ENCODE measurements at places on chromosomes 3 and 15.

DNA sequence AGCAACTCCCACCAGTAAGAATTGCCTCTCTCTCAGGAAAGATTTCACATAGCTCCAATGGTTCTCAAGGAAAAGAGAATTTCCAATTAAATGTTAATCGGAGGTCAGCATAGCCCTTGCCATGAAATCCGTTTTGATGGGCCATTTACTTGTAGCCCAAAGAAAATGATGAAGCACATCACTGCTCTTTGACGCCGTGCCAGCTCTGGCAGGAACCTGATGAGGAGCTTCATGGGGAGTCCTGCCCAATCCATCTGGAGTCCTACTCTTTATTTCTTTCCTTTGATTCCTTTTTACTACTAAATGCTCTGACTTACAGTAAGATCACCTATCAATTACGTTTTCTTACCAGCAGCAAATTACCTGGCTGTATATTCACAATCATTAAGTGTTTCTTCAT, 84.7 kb downstream of the FGF12 start:
- no peaks in the 10 kb centered on the region for H3K4me1 ChIP-seq
- no peak overlapping the region for H3K4me3 ChIP-seq
- DNase-seq: no peak
- no peaks in the 10 kb centered on the region for H3K36me3 ChIP-seq
- no peaks in the 10 kb centered on the region for H3K27me3 ChIP-seq

GRCh38 chr3:51941463-51941797, 274 bp downstream of the RRP9 start:
- H3K27ac ChIP-seq: peak overlapping the region; percentile 54
- H3K4me3 ChIP-seq: peak overlapping the region; percentile 84
- H3K36me3 ChIP-seq: peaks cover 30% of the 10 kb centered on the region

- no peak overlapping the region for H3K4me3 ChIP-seq
- H3K4me1 ChIP-seq: no peaks in the 10 kb centered on the region
- DNase-seq: no peak
- no peak overlapping the region for H3K27ac ChIP-seq
- no peaks in the 10 kb centered on the region for H3K36me3 ChIP-seq
Observed at GRCh38 chr3:6099458-6100075, 761.3 kb upstream of the GRM7 start.

- DNase-seq: no peak
- H3K36me3 ChIP-seq: no peaks in the 10 kb centered on the region
- H3K4me1 ChIP-seq: no peaks in the 10 kb centered on the region
- no peaks in the 10 kb centered on the region for H3K27me3 ChIP-seq
Observed at GRCh38 chr3:72341920-72342319, 506.3 kb downstream of the SHQ1 start.

DNA sequence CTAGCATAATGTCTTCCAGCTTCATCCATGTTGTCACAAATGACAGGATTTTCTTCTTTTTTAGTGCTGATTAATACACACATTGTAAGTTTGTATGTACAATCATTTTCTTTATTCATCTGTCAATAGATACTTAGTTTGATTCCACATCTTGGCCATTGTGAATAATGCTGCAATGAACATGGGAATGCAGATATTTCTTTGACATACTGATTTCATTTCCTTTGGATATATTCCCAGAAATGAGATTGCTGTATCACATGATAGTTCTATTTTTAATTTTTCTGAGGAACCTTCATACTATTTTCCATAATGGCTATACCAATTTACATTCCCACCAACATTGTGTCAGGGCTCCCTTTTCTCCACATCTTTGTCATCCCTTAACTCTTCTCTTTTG, 117.9 kb downstream of the MEIS2 start:
- no peaks in the 10 kb centered on the region for H3K27me3 ChIP-seq
- no peaks in the 10 kb centered on the region for H3K36me3 ChIP-seq
- no peak for DNase-seq
- no peaks in the 10 kb centered on the region for H3K4me1 ChIP-seq
- H3K27ac ChIP-seq: no peak overlapping the region

GRCh38 chr3:193857996-193858395, 265.0 kb downstream of the OPA1 start:
- peaks cover 11% of the 10 kb centered on the region for H3K27me3 ChIP-seq
- no peak for DNase-seq
- no peaks in the 10 kb centered on the region for H3K4me1 ChIP-seq

GRCh38 chr3:147369661-147370123, 36.7 kb downstream of the ZIC4 start:
- no peaks in the 10 kb centered on the region for H3K4me1 ChIP-seq
- no peaks in the 10 kb centered on the region for H3K36me3 ChIP-seq
- no peaks in the 10 kb centered on the region for H3K27me3 ChIP-seq
- no peak overlapping the region for H3K4me3 ChIP-seq
- no peak for DNase-seq

DNA sequence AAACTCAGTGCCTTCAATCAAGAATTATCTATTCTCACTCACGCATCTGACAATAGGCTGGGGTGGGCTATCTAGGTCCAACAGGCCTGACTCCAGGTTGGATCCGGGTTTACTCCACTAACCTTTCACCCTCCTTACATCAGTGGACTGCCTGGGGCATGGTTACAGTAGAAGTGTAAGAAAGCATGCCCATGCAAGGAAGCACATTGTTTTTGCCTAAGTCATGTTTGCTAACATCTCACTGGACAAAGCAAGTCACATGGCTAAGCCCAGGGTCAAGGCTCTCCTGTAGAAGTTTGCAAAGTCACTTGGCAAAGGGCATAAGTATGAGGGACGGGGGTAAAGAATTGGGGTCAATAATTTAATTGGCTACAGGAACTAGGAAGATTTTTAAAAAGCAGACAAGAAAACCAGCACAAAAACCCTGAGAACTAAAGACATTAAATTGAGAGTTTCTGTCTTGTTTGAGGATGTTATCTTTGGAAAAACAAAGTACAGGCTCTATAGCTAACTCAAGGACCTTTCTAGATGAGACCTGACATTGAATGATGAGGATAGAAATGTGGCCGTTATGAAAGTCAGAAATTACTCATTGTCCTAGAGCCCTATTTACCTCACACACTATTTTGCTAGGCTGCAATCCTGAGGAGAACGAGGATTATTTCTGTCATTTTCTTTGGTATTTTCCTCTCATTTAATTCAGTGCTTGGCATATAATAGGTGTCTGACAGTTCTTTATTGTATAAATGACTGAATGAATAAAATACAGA, 214.2 kb downstream of the IL20RB start:
- H3K4me3 ChIP-seq: no peak overlapping the region
- peaks cover 4% of the 10 kb centered on the region for H3K27me3 ChIP-seq
- H3K36me3 ChIP-seq: no peaks in the 10 kb centered on the region
- no peak for DNase-seq
- no peak overlapping the region for H3K27ac ChIP-seq

DNA sequence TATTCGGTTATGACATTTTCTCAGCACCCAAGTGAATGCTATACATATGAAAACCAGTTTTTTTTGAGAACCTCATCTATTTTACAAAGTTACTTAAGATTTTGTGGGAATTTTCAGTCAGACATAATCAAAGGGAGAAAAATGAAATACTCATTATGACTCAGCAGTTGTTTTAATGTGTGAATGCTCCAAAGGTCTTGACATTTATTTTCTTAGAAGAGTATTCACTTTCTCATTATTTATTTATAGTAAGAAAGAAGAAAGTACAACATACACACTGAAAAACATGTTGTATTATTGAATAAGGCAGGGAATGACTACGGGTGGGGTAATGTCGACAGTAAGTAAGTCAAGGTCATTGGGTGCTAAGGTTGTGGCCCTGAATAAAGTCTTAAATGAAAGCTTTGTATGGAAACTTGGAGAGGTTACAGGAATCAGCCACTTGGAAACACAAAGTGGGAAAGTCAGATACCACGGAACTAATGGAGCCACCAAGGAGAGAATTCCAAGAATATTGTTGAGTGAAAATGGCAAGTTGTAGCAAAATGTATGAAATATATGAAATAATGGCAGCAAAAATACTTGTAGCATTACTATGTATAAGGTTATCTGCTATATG, 844.5 kb downstream of the TBL1XR1 start:
- no peak for DNase-seq
- H3K4me1 ChIP-seq: no peaks in the 10 kb centered on the region
- no peak overlapping the region for H3K27ac ChIP-seq
- H3K27me3 ChIP-seq: no peaks in the 10 kb centered on the region

GRCh38 chr3:157438194-157438730, 1.6 kb downstream of the PTX3 start:
- no peak overlapping the region for H3K4me3 ChIP-seq
- DNase-seq: no peak
- no peaks in the 10 kb centered on the region for H3K27me3 ChIP-seq
- no peak overlapping the region for H3K27ac ChIP-seq
- H3K4me1 ChIP-seq: no peaks in the 10 kb centered on the region

- peaks cover 38% of the 10 kb centered on the region for H3K4me1 ChIP-seq
- H3K4me3 ChIP-seq: no peak overlapping the region
- no peaks in the 10 kb centered on the region for H3K27me3 ChIP-seq
- no peak for DNase-seq
- no peak overlapping the region for H3K27ac ChIP-seq
Observed at GRCh38 chr3:195911946-195912270, 3.6 kb upstream of the TNK2 start.

DNA sequence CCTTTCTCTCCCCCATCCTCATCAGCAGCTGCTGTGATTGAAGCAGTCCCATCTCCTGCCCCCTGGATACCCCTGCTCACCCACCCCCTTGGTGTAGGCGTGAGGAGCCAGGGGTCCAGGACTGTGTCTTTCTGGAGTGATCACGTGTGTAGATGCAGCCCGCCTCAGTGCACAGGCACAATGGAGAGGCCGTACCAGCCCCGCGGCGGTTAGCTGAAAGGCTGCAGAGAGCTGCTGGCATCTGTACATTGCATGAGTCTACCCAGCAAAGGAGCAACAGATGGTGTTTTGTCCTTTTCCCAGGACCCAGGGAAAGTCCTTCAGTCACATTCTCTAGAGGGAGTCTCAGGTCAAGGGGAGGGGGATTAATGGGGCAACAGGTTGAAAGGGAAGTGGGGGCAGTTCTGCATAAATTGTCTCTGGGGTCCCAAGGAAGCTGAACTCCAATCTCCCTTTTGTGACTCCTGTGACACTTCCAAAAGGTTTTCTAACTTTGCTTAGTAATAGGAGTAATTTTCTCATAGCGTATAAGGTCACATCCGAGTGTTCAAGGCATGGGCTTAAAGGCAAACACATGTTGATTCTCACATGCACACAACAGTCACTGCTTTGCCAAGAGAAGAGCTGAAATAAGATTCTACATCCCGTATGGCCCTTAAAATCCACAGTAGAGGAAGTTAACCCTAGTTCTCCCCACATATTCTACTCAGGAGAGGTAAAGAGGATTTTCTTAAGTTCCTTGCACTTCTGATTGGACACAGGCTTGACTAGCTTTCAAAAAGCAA, 7.1 kb downstream of the CSPG5 start:
- no peak for DNase-seq
- no peaks in the 10 kb centered on the region for H3K36me3 ChIP-seq
- no peaks in the 10 kb centered on the region for H3K27me3 ChIP-seq
- H3K4me1 ChIP-seq: no peaks in the 10 kb centered on the region
- H3K4me3 ChIP-seq: no peak overlapping the region
- H3K27ac ChIP-seq: no peak overlapping the region

GRCh38 chr3:173799060-173799816, 401.7 kb downstream of the NLGN1 start:
- H3K27me3 ChIP-seq: no peaks in the 10 kb centered on the region
- H3K4me1 ChIP-seq: no peaks in the 10 kb centered on the region
- no peak overlapping the region for H3K27ac ChIP-seq

GRCh38 chr3:80157546-80157945, 389.7 kb upstream of the ROBO1 start:
- H3K27me3 ChIP-seq: no peaks in the 10 kb centered on the region
- no peaks in the 10 kb centered on the region for H3K36me3 ChIP-seq
- no peak overlapping the region for H3K4me3 ChIP-seq

GRCh38 chr3:142961539-142961938, 1.9 kb downstream of the PAQR9 start:
- no peak overlapping the region for H3K27ac ChIP-seq
- H3K27me3 ChIP-seq: peaks cover 25% of the 10 kb centered on the region
- no peaks in the 10 kb centered on the region for H3K4me1 ChIP-seq
- no peak overlapping the region for H3K4me3 ChIP-seq

DNA sequence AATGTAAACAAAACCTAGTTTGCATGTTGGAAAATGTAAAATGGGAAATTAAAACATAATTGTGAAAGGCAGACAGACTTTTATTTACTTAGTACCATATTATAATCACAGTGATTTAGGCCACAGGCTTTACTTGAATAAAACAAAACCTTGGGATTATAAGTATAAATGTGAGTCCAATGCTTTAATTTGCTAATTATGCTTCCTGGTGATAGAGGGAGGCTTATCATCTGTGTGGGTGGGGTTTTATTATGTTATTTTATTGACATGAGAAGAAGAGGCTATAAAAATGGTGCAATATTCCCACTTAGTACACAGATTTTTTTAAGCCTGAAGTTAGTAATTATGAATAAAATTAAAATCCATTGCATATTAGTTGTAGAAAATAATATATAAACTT, 248.3 kb upstream of the TBL1XR1 start:
- peaks cover 12% of the 10 kb centered on the region for H3K4me1 ChIP-seq
- DNase-seq: no peak

DNA sequence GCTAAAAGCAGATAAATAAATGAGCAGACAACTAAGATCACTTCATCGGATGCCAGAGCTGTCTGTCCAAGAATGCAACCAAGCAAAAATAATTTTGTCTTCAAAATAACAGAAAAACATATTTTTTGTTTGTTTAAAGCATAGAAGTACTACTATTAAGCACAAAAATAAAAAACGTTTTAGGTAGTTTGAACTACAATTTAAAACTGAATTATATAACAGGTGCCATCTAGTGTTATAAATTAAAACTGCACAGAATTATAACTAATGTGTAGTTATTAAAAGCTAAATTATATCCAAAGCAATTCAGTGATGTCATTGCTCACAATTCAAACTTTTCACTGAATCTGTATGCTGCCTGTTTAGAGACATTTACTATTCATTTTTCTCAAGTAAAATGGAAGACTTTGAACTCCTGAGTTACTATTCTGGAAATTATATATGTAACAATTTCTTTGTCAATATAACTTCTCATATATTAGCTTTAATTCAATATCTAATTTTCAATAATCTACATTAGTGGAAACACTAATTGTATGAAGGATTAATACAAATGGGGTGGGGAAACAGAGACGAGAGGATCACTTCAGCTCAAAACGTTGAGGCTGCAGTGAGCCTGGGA, 29.5 kb downstream of the LINS1 start:
- H3K4me3 ChIP-seq: no peak overlapping the region
- DNase-seq: no peak
- no peaks in the 10 kb centered on the region for H3K27me3 ChIP-seq
- H3K27ac ChIP-seq: no peak overlapping the region
- H3K4me1 ChIP-seq: no peaks in the 10 kb centered on the region

GRCh38 chr3:103195216-103195615, 760.4 kb downstream of the ZPLD1 start:
- no peak overlapping the region for H3K27ac ChIP-seq
- no peaks in the 10 kb centered on the region for H3K4me1 ChIP-seq
- H3K36me3 ChIP-seq: no peaks in the 10 kb centered on the region
- no peak for DNase-seq
